ENCODE measurements at places on chromosomes 12 and 14.

DNA sequence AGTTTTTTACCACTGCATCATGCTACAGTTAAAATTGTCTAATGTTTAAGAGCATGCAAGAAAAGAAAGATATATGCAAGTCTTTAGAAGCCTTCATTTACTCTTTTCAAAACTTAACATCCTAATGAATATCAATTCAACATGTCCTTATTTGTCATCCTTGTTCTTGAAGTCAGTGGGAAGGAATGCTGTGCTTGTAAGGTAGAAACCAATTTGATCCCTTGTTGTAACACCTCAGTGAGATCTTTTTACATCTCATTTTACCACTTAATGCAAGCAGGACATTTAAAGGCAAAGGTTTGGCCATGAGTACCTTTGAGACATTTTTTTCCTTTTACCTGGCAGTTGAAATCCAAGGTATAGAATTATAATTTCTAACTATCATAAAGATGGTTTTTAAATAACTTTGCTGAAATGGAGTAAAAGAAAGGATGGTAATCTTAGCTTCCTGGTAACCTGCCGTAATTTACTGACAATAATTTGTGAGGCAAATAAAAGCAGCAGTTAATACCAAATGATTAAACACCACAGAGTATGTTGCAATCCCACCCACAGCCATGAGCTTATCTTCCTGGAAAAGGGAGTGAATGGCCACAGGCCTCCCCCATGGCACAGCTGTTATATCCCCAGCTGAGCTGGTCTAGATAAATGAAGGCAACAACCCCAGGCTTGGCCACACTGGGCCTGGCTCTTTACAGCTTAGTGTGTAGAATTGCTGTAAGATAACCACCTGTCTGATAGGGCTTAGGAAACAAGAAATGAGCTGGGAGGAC is 33.2 kb upstream of the STRN3 start:
- DNase-seq: no peak

DNA sequence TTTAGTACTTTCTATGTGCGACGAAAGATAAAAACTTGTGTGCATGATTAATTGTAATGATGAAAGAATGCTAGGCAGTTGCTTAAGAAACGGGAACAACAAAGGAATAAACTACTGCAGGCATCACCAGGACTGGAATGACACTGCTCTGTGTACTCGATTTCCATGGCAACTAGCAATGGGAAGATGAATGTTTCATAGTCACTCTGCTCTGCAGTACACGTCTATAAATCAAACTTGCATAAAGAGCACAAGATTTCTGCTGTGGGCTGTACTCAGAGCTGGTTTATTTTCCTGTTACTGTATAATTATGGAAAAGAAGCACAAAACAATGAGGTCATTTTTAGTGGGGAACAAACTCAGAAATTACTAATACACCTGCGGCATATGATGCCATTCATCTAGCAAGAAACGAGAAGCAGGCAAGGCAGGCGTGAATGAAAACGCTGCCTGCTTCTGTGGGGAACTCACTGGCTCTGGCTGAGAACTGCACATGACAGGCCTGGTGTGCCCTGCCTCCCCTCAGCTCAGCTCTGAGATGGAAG is 41.8 kb downstream of the EFCAB11 start:
- DNase-seq: no peak

- DNase-seq: no peak
These were observed 106.5 kb downstream of the SAMD4A start for GRCh38 chr14:54673193-54674045.

DNA sequence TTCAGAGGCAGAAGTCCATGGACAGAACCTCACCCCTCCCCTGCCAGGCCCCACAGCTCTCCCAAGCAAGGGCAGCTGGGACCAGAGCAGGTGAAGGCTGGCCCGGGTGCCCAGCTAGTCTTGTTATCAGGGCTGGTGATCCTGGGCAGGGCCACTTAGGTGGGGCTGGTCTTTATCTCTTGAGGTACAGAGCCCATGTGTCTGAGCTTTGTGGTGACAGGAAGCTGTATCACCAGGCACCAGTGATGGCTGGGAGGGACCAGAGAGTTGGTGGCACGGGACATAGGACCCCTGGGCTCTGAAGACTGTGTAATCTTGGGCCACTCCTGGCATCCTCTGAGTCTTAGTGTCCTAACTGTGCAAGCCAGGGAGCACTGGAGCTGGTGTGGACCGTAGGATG is 12.8 kb upstream of the HPD start:
- DNase-seq: no peak

DNA sequence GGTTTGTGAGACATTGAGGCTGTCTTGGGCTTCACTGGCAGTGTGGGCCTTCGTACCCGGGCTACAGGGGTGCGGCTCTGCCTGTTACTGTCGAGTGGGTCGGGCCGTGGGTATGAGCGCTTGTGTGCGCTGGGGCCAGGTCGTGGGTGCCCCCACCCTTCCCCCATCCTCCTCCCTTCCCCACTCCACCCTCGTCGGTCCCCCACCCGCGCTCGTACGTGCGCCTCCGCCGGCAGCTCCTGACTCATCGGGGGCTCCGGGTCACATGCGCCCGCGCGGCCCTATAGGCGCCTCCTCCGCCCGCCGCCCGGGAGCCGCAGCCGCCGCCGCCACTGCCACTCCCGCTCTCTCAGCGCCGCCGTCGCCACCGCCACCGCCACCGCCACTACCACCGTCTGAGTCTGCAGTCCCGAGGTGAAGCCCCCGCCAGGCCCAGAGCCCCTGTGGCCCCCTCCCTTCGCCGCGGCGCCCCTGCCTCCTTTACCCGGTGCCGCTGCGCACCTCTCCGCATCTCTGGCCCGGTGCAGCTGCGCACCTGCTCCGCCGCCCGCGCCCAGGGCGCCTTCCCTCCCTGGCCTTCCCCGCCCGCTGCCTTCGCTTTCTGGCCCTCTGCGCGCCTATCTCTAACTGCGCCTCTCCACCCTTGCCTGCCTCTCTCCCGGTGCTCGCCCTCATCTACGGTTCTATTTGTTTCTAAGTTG is at the start of gene ENO2:
Gene ENO2, plus strand, starts transcription at position 335 of the 701 bp plus-strand sequence. CDS start 1,253 bp downstream, outside the sequence.
- peak; percentile 24 for DNase-seq
